ENCODE measurements at places on chromosomes 13 and 19.
A peak's percentile ranks its signal among the peaks of the same experiment; 100 is the strongest.

- no peak for DNase-seq
Observed at GRCh38 chr19:42251572-42252358, 3.2 kb downstream of the ERF start.

GRCh38 chr19:16446724-16447368 lies 24.9 kb downstream of the EPS15L1 start:
- DNase-seq = peak; percentile 31

GRCh38 chr13:40345149-40345514 lies 321.3 kb downstream of the FOXO1 start:
- DNase-seq = no peak

GRCh38 chr19:15250640-15250993 lies 18.4 kb upstream of the EPHX3 start:
- DNase-seq = no peak

DNA sequence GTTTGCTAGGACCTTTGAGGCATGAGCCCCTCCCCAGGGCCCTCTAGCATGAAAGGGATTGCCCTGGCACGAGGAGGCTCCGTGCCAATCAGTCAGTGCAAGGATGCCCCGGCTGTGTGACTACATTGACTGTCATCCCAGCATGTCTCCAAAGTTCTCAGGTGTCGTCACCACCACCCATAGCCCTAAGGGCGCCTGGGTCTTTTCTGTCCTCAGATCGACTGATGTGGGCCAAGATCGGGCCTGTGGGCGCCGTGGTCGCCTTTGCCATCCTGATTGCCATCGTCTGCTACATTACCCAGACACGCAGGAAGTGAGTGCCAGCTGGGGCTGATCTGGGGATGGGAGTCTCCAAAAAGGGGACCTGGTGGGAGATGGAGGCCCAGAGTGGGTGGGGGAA lies 18.4 kb downstream of the MAG start:
- no peak for DNase-seq
